ENCODE measurements at places on chromosomes 7 and 10. TPM values are rescaled to one million over a fixed set of nuclear protein-coding genes. Genes with fewer than 3 reads are reported as not detected.

Gene GRID2IP
- 1.7 TPM for total RNA-seq

Gene TMEM225B
- total RNA-seq, result 1.6 TPM

Gene GRIFIN
- not detected for total RNA-seq

DNA sequence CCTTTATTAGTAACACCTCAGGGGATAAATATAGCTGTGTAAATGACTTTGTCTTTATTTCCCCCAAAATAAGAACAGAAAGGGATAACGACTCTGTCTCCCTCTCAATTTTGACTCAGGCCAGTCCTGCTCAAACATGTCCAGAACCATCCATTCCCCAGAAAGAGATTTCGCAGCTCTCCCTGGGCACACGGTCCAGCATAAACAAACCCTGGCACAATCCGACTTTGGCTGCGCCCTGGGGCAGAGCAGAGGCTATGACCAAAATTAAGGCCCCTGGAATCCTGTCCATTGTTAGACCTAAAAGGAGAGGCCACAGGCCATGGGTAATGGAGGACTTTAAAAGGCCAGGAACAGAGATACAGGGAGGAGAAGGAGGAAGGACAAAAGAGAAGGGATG, 99.1 kb downstream of the PRPF18 start:
- no peak for DNase-seq

GRCh38 chr7:150722431-150722931, 6.1 kb downstream of the GIMAP1 start:
- DNase-seq, result no peak

Gene FEZF1
- total RNA-seq, result not detected

DNA sequence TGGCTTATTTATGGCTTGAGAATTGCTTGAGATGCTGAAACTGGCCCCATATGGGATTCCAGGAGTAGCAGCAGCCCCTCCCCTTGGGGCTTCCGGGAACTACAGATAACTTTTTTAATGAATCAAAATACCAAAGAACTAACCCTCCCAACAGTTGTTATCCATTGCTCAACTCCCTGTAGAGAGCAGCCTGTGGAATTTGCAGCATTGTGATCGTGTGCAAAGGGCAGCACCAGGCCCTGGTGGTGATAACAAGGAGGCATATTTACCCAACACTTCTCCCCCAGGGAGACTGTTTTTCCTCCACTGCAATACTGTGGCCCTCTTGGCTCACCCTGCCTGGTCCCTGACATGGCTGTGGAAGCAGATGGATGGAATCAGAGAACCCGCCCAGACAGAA, 196.2 kb downstream of the PLXNA4 start:
- DNase-seq, result no peak

GRCh38 chr7:151895631-151896031, 18.7 kb upstream of the PRKAG2 start:
- no peak for DNase-seq

DNA sequence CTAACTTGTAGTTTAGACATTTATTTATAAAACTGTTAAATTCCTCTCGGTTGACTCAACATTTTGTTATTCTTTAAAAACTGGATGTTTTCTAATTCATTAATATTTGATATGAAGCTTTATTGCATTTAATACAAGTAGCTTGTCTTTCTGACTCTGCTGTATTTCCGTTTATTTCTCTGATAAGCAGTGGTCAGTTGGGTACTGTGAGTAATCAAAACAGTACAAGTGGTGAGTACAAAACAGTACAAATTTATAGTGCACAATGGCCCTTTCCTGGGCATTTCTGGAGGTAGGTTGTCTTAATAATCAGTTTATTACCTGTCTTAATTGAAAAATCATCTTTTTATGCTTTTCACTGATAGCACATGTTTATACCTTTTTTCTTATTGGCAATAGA, 182.7 kb downstream of the CCSER2 start:
- DNase-seq, result no peak

- no peak for DNase-seq
Measured at GRCh38 chr7:70684173-70684572, 447.8 kb upstream of the GALNT17 start.

Gene BUD23
- 63.9 TPM for total RNA-seq

DNA sequence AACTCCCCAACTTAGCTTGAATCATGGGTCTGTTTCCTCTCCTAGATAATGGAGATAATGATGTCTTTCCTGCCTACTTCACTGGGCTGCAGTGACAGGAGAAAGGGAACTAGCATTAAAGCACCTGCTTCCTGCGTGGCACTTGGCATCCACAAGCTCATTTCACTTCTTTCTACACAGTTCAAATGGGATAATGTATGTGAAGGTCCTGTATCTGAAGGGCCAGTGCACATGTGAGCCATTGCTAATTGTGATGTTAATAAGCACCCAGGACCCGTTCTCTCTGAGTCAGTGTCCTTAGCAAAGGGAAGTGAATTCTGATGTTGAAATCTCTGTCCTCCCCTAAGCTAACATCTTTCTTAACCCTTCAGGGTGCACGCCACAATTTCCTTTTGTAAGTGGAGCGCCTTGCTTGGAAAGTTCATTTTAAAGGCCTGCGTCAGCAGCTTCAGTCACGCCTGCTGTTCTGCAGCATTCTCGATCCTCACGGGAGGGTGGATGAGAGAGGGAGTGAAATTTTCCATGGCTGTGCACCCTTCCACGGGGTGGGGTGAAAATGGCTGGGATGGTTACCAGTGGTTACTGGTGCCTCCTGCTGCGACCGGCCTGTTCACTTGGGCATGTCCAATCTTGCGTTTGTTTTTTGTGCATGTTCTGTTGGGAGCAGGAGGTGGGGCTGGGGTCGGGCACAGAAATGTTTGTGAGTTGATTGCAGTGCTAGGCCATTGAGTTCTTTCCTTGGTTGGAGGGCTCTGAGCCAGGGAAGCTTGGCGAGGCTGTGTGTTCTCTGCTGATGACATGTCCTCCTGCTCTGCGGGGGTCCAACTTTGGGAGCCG, 59.2 kb downstream of the HK1 start:
- no peak for DNase-seq

Gene C10orf67
- total RNA-seq, result not detected

Gene DDX56
- total RNA-seq, result 104 TPM
